Activated T-cell treated with anti-CD3 and anti-CD28 coated beads for 48 hours (primary cell): ENCODE measurements at places on chromosomes 1 and 21.
A peak's percentile ranks its signal among the peaks of the same experiment; 100 is the strongest.

- no peak for DNase-seq
Measured at GRCh38 chr1:218527737-218528136, 182.6 kb downstream of the TGFB2 start.

DNA sequence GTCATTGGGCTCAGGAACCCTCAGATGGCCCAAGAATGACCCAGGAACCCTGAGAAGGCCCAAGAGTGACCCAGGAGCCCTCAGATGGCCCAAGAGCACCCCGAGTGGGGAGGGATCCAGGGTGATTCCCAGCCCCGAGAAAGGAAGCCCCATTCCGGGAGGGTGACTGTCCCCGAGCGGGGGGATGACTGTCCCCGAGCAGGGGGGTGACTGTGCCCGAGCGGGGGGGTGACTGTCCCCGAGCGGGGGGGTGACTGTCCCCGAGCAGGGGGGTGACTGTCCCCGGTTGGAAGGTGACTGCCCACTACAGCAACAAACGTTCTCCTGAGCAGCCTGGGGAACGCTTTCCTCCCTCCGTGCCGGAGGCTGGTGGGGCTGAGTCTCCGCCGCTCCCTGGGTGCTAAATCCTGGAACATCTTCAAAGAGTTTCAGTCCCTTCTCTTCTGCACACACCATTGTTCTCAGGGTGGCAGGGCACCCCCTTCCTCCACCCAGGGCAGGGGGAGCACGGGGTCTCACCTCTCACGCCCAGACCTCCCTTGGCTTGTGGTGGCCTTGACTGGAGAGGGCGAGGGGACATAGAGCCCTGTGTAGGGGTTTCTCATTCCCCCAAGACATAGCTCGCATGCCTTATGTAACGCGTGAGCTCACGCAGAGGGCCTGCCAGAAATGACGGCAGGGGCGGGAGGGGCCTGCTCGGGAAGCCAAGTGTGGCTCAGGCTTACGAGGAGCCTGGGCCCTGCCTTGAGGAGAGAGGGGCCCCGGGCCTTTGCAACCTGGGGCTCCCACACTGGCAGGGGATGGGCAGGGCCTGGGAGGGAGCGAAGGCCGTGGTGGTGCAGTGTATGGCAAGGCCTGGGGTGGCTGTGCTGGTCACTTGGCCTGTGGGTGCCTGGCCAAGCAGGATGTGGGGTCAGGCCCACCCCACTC, 14.3 kb upstream of the SKI start:
- DNase-seq = no peak

GRCh38 chr1:200374569-200375295, 35.1 kb downstream of the ZNF281 start:
- no peak for DNase-seq

GRCh38 chr1:22139817-22140216, 3.1 kb downstream of the WNT4 start:
- no peak for DNase-seq

- DNase-seq = no peak
Measured at GRCh38 chr1:11862890-11863289, 4.1 kb upstream of the NPPB start.

- DNase-seq = no peak
Measured at GRCh38 chr1:13838236-13838635, 138.2 kb downstream of the PRDM2 start.

DNA sequence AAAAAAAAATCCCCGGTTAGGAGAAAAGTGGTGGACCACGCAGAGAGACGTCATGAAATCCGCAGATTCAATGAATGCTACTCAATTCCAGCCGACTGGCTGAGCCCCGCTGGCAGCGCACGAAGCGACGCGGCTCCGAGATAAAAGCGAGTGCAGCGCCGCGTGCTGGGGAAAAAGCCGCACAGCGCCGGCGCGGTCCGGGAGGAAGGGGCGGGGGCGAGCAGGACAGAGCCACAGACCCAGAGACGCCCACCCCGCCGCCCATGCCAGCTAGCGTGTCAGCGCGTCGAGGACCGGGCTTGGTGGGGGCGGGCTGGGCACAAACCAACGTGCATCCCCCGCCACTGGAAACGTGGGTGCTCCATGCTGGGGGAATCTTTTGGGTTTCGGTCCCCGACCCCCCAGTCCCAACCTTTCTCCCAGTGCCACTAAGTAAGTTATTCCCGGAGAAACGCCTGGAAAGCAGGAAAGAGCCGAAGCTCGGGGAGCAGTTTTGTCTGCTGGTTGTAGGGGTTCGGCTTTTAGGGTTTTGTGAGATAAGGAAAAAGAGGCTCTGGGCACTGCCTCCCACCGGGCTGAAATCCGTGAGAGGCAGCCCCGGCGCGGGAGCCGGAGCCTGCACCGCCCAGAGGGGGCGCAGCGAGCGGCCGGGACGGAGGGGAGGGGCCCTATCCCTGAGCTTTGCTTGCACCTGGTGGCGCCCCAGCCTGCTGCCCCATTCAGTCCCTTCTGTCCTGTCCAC, at the start of gene KCNJ6:
Gene KCNJ6 (minus strand): TSS at position 148 of the 742 bp plus-strand sequence. CDS start 75,775 bp downstream, outside the sequence.
- DNase-seq = peak; percentile 24

DNA sequence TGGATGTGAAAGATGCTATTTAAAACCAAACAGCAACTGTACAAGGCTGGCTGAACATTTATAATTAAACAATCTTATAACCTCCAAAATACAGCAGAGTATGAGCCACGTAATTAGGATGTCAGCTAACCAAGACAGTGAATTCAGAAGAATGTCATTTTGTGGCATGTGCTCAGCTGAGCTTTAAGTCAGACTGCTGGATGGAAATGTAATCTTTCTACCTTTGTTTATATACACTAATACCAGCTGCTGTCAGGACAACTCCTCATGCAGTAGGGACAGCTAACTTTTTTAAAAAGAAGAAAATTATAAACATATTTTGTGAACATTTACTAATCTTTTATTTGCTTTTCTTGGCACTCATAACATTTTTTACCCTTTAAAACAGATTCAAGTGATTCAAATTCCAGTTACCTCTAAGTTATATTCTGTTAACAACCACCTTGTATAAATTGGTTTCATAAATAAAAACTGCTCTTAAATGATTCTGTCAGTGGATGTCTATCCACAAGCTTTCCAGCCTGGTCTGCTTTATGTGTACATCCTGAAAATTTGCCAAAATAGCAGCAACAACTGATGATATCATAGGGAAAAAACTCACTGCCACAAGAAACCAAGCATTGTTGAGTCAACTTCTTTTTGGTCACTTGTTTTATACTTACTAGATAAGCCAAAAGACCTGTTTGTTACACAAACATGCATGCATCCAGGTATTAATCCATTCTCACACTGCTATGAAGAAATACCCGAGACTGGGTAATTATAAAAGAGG, 36.1 kb downstream of the DPH5 start:
- DNase-seq = no peak

DNA sequence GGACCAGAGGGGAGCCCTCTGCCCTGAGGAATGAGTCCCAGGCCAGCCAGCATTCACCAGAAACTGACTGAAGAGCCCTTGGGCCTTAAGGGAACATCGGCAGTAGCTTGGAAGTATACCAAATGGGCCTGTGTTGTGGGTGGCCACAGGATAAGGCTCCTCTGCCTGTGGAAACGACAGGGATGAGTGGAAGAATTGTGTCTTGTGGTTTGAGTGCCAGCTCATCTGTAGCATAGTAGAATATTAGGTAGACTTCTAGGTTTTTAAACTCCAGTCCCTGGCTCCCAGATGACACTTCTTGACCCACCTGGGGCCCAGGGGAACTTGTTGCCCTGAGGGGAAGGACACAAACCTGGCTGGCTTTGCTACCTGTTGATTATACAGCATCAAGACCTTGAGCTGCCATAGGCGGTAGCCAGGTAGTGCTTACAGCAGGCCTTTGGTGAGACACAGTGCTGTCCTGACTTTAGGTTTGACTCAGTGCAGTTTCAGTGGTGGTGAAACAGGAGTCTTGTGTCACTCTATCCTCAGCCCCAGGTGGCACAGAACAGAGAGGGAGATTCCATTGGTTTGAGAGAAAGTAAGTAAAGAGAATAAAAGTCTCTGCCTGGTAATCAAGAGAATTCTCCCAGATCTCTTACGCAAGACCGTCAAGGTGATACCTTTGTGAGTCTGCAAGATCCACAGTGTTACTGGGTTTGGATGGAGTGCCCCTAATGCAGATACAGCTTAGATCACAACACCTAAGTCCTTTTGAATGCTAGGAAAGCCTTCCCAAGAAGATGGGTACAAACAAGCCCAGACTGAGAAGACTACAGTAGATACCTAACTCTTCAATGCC, 50.2 kb downstream of the RABGAP1L start:
- peak; percentile 6 for DNase-seq

DNA sequence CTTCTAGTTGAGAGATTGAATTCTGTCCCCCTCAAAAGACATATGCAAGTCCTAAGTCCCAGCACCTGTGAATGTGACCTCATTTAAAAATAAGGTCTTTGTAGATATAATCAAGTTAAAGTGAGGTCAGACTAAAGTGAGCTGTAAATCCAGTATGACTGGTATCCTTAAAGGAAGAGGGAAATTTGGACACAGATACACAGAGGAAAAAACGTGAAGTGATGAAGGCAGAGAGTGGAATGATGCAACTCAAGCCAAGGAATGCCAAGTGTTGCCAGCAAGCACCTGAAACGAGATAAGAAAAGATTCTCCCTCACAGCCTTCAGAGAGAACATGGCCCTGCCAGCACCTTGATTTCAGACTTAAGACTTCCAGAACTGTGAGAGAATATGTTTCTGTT, 444.7 kb upstream of the VAMP3 start:
- no peak for DNase-seq

DNA sequence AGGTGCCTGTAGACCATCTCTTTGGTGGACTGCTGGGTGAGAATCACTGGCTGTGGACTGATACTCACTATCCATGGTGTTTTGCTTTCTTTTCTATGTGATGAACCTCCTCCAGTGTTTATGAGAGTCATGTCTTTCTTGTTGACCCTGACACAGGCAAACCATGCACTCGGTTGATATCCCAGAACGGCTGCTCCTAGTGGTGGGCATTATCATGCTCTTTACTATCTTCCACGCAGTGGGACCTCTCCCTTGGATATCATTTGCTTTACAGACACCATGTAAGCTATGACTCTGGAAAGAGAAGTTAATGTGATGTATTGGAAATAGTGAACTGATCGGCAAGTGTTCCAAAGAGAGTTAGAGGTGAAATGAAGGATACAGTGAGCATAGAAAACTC, 1455.6 kb downstream of the BRINP3 start:
- DNase-seq = no peak

DNA sequence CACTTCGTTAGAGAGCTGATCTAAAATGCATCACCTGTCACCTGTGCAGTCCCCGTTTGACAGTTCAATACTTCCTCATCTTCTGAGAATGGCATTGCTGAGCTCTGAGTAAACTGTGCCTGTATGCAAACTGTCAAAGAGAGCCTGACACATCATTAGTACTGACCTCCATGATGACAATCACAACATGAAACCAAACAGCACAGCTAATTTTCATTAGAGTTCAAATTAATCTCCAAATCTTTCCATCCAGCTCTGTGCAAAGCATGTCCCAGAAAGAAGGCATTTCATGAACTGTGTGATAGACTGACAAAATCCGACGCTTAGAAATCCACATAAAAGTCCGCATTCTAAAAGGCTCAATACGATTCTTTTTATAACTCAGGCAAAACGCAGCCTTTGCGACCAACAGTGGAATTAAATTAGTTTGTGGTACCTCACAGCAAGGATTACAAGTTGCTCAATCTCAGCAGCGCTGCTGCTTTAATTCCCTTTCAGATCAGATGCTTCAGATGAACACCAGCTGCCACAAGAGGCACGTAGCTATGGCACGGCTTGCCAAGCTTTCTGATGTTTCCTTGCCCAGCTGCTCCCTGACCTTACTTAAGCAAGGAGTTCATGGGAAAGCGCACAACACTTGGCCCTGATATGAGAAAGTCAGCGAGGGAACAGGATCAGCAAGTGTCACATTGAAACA, 765.5 kb upstream of the PRMT6 start:
- no peak for DNase-seq

DNA sequence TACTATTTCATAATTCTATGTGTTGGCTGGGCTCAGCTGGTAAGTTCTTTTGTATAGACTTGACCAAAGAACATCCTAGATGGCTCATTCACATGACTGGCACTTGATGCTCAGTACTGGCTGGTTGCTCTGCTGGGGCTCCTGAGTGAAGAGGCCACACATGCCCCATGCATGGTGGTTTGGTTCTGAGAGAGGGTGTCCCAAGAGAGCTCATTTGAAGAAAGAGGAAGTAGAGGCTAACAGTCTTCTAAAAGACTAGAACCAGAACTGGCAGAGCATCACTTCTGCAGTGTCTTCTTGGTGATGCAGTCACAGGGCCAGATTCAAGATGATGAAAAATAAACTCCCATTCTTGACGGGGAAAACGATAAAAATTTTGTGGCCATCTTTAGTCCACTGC, 5.2 kb upstream of the BACH1 start:
- DNase-seq = no peak

GRCh38 chr1:94227624-94228023, 9.8 kb downstream of the ARHGAP29 start:
- DNase-seq = no peak

- DNase-seq = no peak
Measured at GRCh38 chr1:213968146-213968825, 19.5 kb upstream of the PROX1 start.

DNA sequence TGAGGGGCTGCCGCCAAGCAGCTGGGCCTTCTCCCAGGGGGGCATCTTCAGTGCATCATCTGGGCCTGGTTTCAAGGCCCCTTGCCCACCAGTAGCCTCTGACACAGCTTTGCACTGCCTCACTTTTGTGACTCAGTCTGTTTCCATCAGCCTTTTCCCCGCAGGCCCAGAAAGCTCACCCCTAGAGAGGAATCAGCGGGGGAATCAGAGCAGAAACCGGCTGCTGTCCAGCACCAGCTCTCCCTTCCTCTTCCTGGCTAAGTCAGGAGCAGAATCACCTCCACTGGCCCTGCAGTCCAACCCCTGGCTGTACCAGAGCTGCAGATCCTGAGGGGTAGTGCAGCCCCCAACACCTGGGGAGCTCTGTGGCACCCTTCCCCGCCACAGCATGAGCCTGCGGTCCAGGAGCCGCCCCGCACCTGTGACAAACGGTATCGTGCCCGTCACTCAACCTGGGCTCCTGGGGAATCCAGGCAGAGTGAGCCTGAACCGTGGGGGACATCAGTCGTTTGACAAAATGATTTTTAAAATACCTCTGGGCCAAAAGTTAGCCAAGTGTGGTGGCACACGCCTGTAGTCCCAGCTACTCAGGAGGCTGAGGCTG, 83.3 kb upstream of the TMEM51 start:
- DNase-seq = no peak

DNA sequence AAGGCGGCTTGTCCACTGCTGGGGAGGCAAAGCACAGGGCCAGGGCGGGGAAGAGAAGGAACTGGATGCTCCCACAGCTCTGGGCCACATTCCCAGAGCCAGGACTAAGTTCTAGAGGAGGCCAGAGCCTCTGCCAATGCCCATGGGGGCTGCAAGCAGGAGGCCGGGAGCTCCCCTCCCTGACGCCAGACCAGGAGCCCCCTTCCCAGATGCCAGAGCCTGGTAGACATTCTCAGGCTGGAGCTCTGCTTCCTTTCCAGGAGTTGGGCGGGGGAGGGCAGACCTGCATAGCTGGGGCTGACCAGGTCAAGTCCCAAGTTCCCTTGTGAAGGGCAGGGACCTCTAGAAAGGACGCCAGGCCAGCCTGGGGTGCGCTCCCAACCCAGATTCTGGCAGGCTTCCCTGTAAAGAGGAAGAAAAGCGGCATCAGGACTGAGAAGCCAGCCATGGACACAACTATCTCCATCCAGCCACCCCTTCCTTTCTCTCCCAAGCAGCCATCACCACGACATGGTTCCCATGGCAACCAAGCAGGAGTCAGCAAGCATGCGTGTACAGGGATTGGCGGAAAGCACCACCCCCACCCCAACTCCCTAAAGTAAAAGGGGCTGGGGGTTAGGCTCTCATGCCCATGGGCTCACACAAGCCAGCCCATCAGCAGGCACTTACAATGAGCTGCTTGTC, 13.4 kb downstream of the KIF21B start:
- DNase-seq = no peak

- no peak for DNase-seq
Measured at GRCh38 chr21:33993286-33994231, 78.0 kb upstream of the ATP5PO start.
